Stimulated activated CD4-positive, alpha-beta T cell treated with anti-CD3 and anti-CD28 coated beads, Interleukin-1b, Interleukin-23, amount 100 ng/mL, for 1 hour (primary cell): ENCODE measurements at places on chromosomes 2 and 18.

GRCh38 chr2:105231232-105231619 lies 10.3 kb upstream of the GPR45 start:
- DNase-seq, result no peak

- no peak for DNase-seq
Observed at GRCh38 chr2:117128461-117128860, 686.0 kb upstream of the DDX18 start.

GRCh38 chr2:152189622-152190495 lies 14.3 kb upstream of the STAM2 start:
- no peak for DNase-seq

DNA sequence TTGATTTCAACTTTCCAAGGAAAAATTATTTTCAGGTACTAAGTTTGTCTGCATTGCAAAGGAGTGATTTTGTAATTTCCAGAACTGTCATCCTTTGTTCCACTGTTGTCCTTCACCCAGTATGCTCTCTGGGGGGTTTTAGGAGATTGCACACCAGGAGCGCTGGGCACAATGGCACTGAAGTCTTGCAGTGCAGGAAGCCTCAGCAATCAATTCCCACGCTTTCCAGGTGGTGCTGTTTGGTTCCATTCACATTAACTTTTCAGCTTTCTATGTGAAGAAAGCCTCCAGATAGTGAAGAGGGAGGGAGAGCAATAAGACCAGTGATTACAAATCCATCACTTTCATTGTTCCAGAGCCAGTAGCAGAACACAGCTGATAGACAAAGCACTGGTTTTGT lies 344.0 kb upstream of the VWC2L start:
- DNase-seq, result no peak

- no peak for DNase-seq
Observed at GRCh38 chr2:234412726-234413125, 84.2 kb downstream of the ARL4C start.

DNA sequence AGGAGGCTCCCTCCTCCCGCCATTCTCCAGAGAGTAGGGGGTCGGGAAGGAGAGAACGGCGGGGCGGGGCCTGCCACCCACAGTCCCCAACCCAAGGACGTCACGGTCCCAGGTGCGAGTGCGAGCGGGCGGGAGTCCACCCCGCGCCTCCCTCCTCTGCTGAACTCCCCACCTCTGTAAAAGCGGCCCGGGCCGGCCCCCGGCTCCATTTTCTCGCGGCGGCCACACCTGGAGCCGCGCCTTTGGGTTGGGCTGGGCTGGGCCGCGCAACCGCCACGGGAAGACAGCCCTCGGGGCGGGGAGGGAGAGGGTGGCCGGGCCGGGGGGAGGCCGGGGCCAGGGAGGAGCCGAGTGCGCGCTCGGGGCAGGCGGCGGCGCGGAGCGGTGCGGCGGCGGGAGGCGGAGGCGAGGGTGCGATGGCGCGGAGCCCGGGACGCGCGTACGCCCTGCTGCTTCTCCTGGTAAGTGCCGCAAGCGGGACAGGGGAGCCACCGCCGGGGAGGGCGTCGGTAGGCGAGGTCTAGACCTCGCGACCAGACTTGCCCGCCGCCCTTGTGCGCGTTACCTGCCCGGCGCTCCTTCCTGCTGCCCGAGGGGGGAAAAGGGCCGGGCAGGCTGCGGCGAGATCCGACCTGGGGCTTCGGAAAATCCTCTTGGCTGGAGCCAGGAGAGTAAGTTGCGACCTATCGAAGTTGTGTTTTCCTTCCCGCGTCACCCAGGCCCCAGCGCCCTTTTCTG lies at the start of gene DSG2:
DSG2 (plus strand) TSS at position 342 of the 738 bp plus-strand sequence; CDS start at position 417, 75 bp downstream.
- DNase-seq, result no peak

GRCh38 chr2:43326101-43326825 lies 99.9 kb upstream of the ZFP36L2 start:
- no peak for DNase-seq

DNA sequence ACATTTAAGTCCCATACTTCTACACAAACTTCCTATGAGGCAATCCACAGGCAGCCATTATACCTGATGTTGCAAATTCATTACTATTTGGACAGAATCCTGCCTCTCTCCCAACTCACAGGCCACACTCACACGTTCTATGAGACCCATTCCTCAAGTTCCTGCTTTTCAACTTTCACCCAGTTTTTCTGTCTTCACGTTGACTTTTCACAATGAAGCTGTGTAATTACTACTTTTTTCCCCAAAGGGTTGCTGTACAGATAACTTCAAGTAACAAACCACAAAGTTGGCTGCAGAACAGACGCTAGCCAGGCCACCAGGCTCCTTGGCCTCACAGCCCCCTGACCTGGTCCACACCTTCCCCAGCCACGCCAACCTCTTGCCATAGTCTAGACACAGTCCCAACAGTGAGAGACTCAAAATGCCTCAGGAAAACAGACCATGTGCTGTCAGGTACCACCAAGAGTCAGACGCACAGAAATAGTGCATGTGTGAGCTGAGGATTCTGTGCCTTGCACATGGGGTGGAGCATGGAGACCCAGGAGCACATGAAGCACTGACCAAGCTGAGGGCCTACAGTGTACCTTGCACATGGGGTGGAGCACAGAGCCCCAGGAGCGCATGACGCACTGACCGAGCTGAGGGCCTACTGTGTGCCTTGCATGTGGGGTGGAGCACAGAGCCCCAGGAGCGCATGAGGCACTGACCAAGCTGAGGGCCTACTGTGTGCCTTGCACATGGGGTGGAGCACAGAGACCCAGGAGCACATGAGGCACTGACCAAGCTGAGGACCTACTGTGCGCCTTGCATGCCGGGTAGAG lies 61.0 kb downstream of the EIPR1 start:
- DNase-seq, result no peak

DNA sequence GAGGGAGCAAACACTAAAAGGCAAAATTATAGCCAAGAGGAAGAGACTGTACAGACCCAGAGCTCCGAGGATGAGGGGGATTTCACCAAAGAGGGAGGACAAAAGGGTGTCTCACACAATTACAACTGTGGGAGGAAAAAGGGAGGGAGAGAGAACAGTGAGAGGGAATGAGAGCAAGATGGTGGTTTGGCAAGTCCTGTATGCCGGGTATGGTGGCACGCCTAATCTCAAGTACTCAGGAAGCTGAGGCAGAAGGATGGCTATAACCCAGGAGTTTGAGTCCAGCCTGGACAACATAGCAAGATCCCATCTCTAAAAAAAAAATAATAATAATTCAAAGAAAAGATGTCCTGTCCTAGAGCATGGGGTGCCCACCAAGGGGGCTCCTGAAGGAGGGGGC lies 34.3 kb downstream of the NPC1 start:
- no peak for DNase-seq

DNA sequence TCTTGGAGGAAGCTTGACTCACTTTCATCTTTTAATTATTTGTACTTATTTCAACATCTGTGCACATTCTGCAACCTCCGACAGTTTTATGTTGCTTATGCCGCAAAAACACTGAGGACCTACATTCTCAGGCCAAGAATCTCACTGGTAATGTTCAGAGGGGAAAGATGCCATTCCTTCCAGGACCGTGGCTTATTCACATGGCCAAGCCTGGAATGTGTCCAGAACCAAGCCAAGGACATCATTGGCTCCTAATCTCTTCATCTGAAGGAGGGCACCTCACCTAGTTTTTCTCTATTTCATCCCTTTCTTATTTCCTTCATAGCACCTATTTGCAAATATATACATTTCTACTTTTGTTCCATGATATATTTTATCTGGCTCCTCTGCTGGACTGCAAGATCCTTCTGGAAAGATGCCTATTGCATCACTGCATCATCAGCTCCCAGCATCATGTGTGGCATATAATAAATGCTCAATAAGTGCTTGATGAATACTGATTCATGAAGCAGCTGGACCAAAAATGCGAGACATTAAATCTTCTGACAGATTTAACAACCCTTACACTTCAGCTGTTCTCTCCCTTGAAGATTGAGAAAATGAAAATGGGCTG lies 377.1 kb downstream of the TNS1 start:
- no peak for DNase-seq

- no peak for DNase-seq
Observed at GRCh38 chr18:48991319-48991660, 40.5 kb upstream of the SMAD7 start.

DNA sequence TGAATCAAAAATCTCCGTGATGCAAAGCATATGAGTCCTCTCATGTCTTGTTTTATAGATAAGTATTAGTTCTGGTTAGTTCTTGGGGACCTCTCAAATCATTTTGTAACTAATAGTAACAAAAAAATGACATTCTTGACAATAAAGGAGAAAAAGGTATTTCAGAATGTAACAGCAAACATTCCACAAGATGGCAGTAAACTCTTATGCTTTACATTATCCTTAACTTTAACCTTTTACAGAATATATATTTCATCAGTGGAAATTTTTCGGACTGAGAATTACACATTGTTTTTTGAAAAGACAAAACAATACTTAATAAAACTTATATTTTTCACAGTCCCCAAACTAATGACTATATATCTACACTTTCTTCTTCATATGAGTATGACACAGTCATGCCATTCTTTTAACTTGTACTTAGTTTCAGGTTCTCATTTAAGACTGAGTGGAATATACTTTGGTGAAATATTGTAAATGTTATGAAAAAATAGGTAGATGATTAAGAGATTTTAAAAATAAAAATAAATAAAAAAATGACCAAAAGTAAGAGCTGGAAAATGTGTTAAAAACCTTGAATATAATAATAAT lies 142.9 kb upstream of the NXPH2 start:
- DNase-seq, result no peak
